ENCODE measurements at places on chromosomes 3 and 15. TPM values are rescaled to one million over a fixed set of nuclear protein-coding genes. Genes with fewer than 3 reads are reported as not detected.

The GPR171 gene
- 156 TPM for polyA plus RNA-seq

The FEZF2 gene
- polyA plus RNA-seq = not detected

The KCNMB3 gene
- polyA plus RNA-seq = 1.7 TPM

The CCNDBP1 gene
- 185 TPM for polyA plus RNA-seq

The CLRN1 gene
- not detected for polyA plus RNA-seq

The MOBP gene
- not detected for polyA plus RNA-seq

The MCF2L2 gene
- polyA plus RNA-seq = 3.7 TPM

The MAP1A gene
- polyA plus RNA-seq = 1.8 TPM

The SCN5A gene
- not detected for polyA plus RNA-seq

The IGF2BP2 gene
- not detected for polyA plus RNA-seq

The ZNF445 gene
- 0.57 TPM for polyA plus RNA-seq

The ERICH6 gene
- polyA plus RNA-seq = 0.75 TPM

The FOXB1 gene
- polyA plus RNA-seq = not detected

The FGD5 gene
- not detected for polyA plus RNA-seq

The TMEM40 gene
- polyA plus RNA-seq = not detected

The APOD gene
- polyA plus RNA-seq = not detected

The TM4SF1 gene
- not detected for polyA plus RNA-seq

The LMAN1L gene
- not detected for polyA plus RNA-seq

The LCTL gene
- not detected for polyA plus RNA-seq

The CD200R1 gene
- polyA plus RNA-seq = 22.6 TPM

The SRGAP3 gene
- 1.2 TPM for polyA plus RNA-seq

The DAG1 gene
- polyA plus RNA-seq = 5.0 TPM

The ANKUB1 gene
- polyA plus RNA-seq = not detected

The GALK2 gene
- 25.4 TPM for polyA plus RNA-seq

The CCDC54 gene
- polyA plus RNA-seq = 0.18 TPM

The RETNLB gene
- polyA plus RNA-seq = not detected

The TGM5 gene
- not detected for polyA plus RNA-seq

The CGNL1 gene
- polyA plus RNA-seq = not detected

The TRIM42 gene
- not detected for polyA plus RNA-seq

The XIRP1 gene
- polyA plus RNA-seq = 0.03 TPM

The SAMD7 gene
- not detected for polyA plus RNA-seq

The ILDR1 gene
- not detected for polyA plus RNA-seq

The EPHB1 gene
- polyA plus RNA-seq = 0.43 TPM

The KBTBD12 gene
- 0.06 TPM for polyA plus RNA-seq

The KIAA1143 gene
- 14.5 TPM for polyA plus RNA-seq

The PLA2G4D gene
- polyA plus RNA-seq = not detected

The SLCO2A1 gene
- not detected for polyA plus RNA-seq

The UCN2 gene
- polyA plus RNA-seq = not detected

The C2CD4B gene
- polyA plus RNA-seq = not detected

The PRTG gene
- not detected for polyA plus RNA-seq

The CD80 gene
- not detected for polyA plus RNA-seq

The GABRB3 gene
- polyA plus RNA-seq = not detected

The LEKR1 gene
- 0.55 TPM for polyA plus RNA-seq

The NCBP2 gene
- polyA plus RNA-seq = 65.1 TPM

The PRKAR2A gene
- polyA plus RNA-seq = 16.1 TPM

The LRCH3 gene
- polyA plus RNA-seq = 7.4 TPM

The SPATA16 gene
- polyA plus RNA-seq = not detected

The RYR3 gene
- not detected for polyA plus RNA-seq

The ZNF860 gene
- polyA plus RNA-seq = 0.07 TPM

The ZNF620 gene
- 1.2 TPM for polyA plus RNA-seq

The PIERCE2 gene
- 0.30 TPM for polyA plus RNA-seq

The PLA2G4E gene
- not detected for polyA plus RNA-seq

The REC114 gene
- not detected for polyA plus RNA-seq

The HTR3E gene
- not detected for polyA plus RNA-seq

The ANKRD63 gene
- not detected for polyA plus RNA-seq

Measured in CD4-positive, alpha-beta memory T cell (primary cell).